ENCODE measurements at places on chromosomes 13 and 19. TPM values are rescaled to one million over a fixed set of nuclear protein-coding genes. Genes with fewer than 3 reads are reported as not detected.

DNA sequence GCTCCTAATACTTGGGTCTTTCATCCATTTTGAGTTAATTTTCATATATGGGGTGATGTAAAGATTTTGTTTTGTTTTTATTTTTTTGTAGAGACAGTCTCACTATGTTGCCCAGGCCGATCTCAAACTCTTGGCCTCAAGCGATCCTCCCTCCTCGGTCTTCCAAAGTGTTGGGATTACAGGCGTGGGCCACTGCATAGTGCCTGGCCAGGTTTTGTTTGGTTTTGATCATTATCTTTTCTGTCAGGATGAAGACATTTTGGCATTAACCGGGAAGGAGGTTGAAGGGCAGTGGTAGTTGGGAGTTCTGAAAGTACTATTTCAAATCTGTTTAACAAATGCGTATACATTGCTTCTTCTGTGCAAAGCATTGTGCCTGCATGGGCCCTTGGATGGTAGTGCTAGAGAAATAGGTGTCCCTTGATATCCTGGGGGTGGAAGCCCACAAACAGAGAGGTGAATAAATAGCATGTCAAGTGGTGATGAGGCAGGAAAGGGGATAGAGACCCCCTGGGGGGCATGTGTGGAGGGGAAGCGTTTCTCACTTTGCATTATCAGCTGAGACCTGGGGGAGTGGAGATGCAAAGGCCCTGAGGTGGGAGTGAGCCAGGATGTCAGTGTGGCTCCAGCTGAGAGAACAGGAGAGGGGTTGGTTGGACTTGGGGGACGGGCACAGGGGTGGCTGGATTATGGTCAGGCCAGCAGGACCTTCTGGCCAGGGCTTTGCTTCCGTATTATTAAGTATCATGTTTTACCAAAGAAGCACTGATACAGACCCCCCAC is 41.4 kb downstream of the GATAD2A start:
- no peak for DNase-seq

- DNase-seq = no peak
Observed at GRCh38 chr19:28686756-28687155, 526.2 kb downstream of the UQCRFS1 start.

The KCNN1 gene
- polyA plus RNA-seq = 4.6 TPM

DNA sequence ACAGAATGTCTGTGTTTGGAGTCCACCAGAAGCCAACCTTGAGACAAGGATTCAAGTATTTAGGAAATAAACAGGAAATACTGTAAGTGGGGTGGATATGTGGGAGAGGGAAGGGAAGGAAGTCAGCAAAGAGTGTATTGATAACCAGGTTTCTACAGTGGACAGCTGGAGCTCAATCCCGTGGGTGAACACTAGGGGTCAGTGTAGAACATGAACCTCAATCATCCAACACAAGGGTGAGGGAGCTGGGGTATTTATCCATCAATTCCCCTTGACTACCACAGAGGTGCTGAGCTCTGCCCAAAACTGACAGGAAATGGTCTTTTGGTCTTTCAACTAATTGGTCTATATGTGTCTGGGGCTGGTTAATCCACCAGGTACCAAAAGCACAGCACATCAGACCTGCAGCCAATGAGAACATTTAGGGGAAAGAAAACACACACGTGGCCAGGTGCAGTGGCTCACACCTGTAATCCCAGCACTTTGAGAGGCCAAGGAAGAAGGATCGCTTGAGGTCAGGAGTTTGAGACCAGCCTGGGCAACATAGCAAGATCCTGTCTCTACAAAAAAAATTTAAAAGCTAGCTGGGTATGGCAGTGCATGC is 5.6 kb upstream of the SYDE1 start:
- DNase-seq = no peak

DNA sequence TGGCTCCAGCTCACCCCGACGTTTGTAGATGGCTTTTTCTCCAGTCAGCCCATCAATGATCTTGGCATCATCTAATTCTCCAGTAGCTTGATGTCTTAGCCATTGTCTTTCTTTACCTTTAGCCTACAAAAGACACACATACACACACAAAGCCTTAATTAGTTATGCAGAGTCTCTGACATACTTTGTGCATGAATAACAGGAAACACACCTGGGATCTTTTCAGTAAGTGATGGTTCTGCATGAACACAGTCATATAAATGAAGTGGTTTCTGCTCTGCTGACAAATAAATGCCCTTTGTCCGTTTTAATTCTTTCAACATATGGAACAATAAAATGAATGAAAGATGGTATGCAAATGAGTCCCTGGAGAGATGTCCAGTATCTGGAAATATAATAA is 133.3 kb downstream of the RGCC start:
- DNase-seq = no peak

DNA sequence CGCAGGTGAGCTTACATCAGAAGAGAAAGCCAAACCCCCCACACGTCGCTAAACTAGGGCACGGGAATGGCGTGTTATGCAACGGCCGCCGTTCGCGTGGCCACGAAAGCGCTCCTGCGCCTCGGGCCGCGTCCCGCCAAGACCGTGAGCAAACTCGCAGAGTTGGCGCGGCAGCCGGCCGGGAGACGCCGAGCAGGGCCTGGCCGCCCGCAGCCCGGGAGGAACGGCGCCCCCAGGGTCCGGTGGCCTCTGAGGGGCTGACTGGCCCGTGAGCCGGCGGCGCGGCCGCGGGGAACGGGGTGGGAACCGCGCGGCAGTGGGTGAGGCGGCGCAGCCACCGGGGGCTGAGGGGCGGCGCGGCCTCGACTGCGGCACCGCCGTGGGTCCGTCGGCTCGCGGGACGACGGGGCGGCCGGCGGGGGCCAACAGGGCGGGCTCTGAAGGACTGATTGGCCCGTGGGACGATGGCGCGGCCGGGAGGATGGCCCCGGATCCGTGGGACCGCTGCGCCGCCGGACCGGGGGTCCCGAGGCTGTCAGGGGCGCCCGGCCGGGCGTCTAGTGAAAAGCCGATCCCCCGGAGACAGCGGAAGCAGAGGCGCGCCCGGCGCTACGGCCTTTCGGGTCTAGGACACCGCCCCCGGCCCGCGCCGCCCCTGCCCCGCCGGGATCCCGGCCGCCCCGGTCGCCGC is 903 bp downstream of the LATS2 start:
- DNase-seq = no peak

DNA sequence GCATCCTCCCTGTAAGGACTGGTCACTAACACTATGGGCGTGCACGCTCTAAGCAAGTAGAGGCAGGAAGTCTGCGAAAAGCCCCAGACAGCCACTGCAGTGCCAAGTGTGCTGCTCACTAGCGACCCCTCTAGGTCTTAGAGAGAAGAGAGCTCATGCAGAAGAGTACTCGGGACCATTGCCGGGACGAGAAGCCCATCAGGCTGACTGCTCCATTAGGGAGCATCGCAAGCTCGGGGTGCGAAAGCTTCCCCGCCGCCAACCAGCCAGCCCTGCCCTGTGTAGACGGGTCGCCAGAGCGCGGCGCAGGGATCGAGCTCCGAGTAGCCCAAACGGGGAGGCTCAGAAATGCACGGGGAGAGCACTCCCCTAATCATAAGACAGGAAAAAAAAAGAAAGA is 16.6 kb downstream of the POU4F1 start:
- DNase-seq = no peak

The RFPL4AL1 gene
- polyA plus RNA-seq = not detected

The TLE6 gene
- polyA plus RNA-seq = 7.3 TPM

GRCh38 chr13:55577082-55577846 is 1563.5 kb upstream of the PRR20A start:
- no peak for DNase-seq

The CEP89 gene
- polyA plus RNA-seq = 29.4 TPM

Measured in right renal pelvis (tissue), 4 donors.